ENCODE measurements at places on chromosomes 4 and X. TPM values are rescaled to one million over a fixed set of nuclear protein-coding genes. Genes with fewer than 3 reads are reported as not detected.

ZMAT1 gene
- 0.06 TPM for total RNA-seq

SPIN2A gene
- total RNA-seq, result 0.17 TPM

MAP7D3 gene
- total RNA-seq, result 15.5 TPM

XAGE2 gene
- total RNA-seq, result not detected

TLR1 gene
- total RNA-seq, result 2.7 TPM

SPRY1 gene
- 13.5 TPM for total RNA-seq

COX7B2 gene
- total RNA-seq, result not detected

PNCK gene
- 0.19 TPM for total RNA-seq

PABPC1L2A gene
- total RNA-seq, result not detected

AMBN gene
- not detected for total RNA-seq

PFKFB1 gene
- total RNA-seq, result not detected
